ENCODE measurements at places on chromosomes 1 and 21.

- no peaks in the 10 kb centered on the region for H3K27me3 ChIP-seq
- no peaks in the 10 kb centered on the region for H3K36me3 ChIP-seq
- DNase-seq = no peak
- H3K4me1 ChIP-seq = no peaks in the 10 kb centered on the region
Observed at GRCh38 chr1:211329764-211330201, 3.1 kb downstream of the TRAF5 start.

DNA sequence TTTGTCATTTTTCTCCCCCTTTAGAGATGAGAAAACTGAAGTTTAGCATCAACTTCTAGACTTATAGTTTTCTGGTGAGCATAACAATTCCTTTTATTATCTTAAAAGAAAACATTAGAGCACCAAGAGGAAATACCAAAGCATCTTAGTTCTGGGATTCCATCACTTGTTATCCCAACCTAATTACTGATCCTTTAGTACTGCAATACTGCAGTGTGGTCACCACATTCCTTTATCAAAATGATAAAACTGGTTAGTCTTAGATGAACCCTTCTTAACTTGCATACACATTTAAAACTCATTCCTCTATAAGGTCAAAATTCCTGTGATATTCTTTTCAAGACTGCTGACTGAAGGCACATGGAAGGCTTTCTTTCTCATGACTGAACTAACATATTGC is 23.1 kb downstream of the SOD1 start:
- no peak overlapping the region for H3K4me3 ChIP-seq
- peaks cover 23% of the 10 kb centered on the region for H3K4me1 ChIP-seq
- H3K27ac ChIP-seq = peak overlapping the region; percentile 54

- H3K27me3 ChIP-seq = no peaks in the 10 kb centered on the region
- no peaks in the 10 kb centered on the region for H3K36me3 ChIP-seq
- no peak overlapping the region for H3K27ac ChIP-seq
- no peak overlapping the region for H3K4me3 ChIP-seq
Observed at GRCh38 chr1:26607186-26607585, 77.6 kb downstream of the RPS6KA1 start.

DNA sequence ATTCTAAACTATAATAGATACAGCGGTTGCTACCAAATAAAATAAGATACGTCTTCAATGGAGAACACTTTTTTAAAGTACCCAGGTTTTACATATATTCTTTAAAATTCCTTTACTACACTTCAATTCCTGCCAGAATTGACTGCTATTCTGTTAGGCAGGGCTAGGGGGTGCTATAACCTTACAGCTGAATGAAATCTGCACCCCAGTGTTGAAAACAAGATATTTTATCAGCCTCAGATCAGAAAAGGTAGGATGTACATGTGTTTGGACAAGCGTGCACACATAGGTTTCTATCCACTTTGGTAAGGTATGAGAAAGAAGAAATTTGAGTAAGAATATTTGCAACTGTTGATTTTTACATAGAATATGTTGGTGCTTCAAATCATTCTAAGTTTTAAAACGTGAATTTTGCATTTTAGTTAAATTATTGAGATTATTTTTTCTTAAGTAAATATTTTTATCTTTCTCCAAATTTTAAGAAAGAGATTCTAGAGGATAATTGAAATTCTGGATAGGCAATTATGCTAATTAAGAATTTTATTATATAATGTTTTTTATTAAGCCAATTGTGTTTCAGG is 490.8 kb upstream of the ADGRL4 start:
- H3K4me3 ChIP-seq = no peak overlapping the region
- H3K27ac ChIP-seq = no peak overlapping the region
- DNase-seq = peak; percentile 42
- no peaks in the 10 kb centered on the region for H3K36me3 ChIP-seq

All from SK-N-SH (cell line).